Stimulated activated CD8-positive, alpha-beta memory T cell treated with anti-CD3 and anti-CD28 coated beads, Interleukin-2, amount 100 ng/mL, for 1 hour (primary cell): ENCODE measurements at places on chromosomes 12 and 14.

- DNase-seq: no peak
These were observed 331.2 kb downstream of the SLC16A7 start for GRCh38 chr12:59927032-59927431.

- DNase-seq: no peak
These were observed 17.6 kb upstream of the RNASE1 start for GRCh38 chr14:20820063-20820904.

GRCh38 chr14:96102081-96102856 is 63.1 kb downstream of the C14orf132 start:
- no peak for DNase-seq

DNA sequence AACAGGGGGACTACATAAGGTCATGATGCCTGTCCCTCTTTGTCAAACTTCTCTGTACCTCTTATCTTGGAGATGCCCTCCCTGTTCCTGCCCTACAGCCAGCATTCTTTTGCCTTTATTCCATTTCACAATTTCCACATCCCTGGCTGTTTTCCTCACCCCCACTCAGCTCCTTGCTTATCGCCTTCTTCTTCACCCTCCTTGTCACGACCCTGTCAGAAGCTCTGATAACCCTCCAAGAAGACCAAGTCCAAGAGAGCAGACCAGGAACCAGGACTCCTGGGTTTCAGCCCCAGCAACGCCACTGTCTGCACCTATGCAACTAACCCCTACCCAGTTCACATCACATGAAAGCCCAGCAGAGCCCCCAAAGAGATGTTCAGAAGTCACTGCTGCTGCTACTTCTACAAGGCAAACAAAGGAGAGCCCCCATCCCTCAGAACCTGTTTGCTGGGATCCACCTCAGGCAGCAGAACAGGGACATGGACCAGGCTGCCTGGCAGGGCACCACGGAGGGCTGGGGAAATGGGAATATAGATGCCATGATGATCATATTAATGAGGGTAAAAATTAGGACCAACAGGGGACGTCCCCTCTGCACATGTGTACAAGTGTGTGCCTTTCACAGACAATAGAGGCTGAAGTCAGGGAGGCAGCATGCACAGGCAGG is 92.8 kb downstream of the SINHCAF start:
- DNase-seq: no peak

GRCh38 chr12:87967871-87968270 is 61.3 kb downstream of the C12orf50 start:
- no peak for DNase-seq

DNA sequence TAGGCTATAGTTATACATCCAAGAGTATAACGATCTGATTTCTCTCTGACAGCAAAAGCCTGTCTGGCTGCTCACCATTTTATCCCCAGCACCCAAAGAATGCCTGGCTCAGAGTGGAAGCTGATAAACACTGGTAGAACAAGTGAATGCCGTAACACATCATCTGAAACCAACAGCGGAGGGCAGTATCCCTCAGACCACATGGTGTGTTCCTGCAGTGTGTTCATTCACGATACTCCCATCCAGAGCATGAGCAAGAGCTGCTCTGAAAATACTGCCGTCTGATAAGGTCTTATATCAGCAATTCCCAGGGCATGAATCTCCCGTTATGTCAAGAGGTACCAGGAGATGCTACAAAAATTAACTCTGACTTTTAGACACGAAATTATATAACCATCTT is 95.9 kb downstream of the TTC7B start:
- DNase-seq: no peak

- DNase-seq: no peak
These were observed 886 bp upstream of the METTL17 start for GRCh38 chr14:20988717-20989470.

DNA sequence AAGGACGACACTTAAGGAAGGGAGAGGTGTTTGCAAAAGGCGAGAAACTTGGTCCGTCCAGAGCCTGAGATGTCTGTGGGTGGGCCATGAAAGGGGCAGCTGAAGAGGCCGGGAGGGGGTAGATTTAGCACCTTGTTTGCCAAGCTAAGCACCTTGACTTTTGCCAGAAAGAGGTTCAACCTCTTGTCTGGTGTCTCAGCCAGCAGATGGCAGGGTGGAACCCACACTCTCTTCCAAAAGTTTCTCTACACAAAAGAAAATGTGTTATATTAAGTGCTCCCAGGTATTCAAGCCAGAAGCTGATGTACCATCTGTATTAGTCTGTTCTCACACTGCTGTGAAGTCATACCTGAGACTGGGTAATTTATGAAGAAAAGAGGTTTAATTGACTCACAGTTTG is 69.9 kb downstream of the SUDS3 start:
- no peak for DNase-seq

DNA sequence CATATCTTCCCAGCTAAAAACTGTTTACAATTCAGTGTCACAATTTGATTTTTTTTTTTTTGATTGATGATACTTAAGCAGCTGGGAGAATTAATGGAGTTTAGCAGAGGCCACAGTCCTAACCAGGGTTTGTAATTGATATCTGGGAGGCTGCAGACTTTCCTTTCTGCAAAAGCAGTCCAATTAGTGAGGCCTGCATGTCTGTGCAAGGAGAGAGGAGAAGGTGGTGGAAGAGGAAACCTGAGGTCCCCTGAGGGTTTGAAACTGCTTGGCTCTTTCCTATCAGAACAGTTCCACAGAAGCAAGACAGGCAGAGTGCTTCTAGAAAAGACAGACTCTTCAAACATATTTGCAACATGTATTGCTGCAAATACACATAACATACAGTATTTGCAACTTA is 160.8 kb upstream of the KRR1 start:
- no peak for DNase-seq

- DNase-seq: no peak
These were observed 11.0 kb upstream of the LALBA start for GRCh38 chr12:48580831-48581230.

- no peak for DNase-seq
These were observed 28.3 kb upstream of the PPP2R5C start for GRCh38 chr14:101733211-101733610.

- no peak for DNase-seq
These were observed 164.6 kb upstream of the PARP11 start for GRCh38 chr12:4037747-4038312.

- no peak for DNase-seq
These were observed 7.1 kb upstream of the TBX5 start for GRCh38 chr12:114412825-114413749.

DNA sequence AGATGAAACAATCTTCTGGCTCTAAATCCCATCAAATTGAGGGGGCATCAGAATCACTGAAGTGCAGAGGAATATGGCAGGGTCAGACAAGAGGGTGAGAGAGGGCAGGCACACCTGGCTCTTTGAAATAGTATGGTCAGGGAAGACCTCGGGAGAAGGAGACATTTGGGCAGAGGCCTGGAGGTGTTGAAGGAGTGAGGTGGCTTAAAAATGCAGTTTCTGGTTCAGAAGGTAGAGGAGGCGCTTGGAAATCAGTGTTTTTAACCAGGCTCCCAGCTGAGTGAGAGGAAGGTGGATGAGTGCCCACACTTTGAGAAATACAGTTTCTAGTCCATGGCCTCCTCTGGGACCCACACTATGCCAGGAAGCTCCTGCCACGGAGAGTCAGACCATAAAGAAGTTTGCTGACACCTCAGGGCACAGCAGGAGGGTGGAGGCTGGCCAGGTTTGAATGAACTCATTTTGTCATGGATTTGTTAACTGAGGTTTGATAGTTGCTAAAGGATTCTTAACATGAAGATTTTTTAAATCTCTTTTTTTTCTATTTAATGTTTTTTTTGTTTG is 20.1 kb downstream of the NID2 start:
- DNase-seq: no peak

DNA sequence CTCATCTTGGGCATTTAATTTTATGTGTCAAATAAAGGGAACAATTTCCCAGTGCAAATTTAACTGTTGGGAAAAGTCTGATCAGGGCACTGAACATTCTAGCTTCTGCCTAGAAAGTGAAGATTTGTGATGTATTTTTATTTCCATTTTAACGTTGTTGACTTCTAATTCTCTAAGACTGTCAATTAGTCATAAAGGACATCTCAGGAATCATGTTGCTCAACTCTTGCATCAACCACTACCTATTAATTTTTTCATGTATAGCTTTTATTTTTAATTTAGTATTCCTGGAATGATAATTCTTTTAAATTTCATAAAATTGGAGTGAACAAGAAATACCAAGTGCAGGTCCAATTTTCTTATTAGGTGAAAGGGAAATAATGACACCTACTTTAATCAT is 87.9 kb upstream of the METAP2 start:
- no peak for DNase-seq

DNA sequence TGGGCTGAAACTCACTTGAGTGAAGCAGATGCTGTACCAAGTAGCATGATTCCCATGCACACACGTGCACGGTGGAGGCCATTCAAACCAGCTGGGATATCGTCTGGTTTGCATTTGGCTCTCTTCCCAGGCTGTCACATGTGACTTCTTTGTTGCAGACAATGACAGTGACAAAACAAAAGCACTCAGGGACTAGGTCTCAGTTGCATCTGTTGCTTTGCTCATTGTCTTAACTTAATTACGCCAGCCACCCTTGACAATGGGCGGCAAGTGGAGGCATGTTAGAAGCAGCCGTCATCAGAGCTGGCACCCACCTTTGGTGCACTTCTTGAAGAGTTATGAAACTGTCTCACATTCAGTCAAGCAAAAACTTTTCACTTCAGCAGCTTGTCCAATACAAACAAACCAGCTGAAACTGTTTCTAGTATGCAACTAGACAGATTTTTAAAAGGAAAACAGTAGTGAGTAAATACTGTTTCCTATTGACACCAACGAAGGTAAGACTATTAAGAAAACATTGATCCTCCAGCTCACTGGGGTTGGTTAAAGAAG is 74.3 kb downstream of the IGF1 start:
- DNase-seq: no peak

DNA sequence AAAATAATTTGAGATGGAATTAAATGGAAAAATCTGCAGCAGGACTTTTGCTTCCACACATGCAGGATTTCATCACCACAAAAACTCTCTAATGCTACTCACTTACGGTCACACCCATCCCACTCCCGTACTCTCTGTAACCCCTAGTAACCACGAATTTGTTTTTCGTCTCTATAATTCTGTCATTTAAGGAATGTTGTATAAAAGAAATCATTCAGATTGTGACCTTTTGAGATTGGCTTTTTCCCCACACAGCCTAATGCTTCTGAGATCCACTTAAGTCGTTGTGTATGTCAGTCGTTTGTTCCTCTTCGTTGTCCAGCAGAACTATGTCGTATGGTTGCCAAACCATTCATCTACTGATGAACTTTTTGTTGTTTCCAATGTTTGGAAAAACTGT is 19.8 kb upstream of the PZP start:
- no peak for DNase-seq

- no peak for DNase-seq
These were observed 448 bp downstream of the FBXL14 start for GRCh38 chr12:1594006-1594260.

- no peak for DNase-seq
These were observed 98.9 kb downstream of the PLXNC1 start for GRCh38 chr12:94247246-94247645.

DNA sequence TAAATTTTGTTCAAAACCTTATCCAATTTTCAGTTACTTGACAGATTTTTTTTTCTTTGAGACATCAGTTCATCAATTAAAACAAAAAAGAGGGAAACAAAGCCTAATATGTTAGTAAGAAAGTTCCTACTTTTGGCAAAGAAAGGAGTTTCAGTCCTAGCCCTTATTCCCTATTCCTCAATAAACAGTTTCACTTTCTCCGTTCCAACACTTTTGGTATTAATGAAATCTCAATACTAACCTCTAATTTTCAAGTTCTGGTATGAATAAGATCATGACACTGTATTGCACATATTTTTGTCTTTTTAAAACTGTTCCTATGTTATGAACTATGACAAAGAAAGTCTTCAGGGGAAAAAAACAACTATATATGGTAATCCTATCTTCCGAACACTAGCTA is 48.4 kb downstream of the RPS6KA5 start:
- DNase-seq: no peak
